Esophagus squamous epithelium (tissue), 5 donors: ENCODE measurements at places on chromosomes 6 and 20.
A peak's percentile ranks its signal among the peaks of the same experiment; 100 is the strongest.

DNA sequence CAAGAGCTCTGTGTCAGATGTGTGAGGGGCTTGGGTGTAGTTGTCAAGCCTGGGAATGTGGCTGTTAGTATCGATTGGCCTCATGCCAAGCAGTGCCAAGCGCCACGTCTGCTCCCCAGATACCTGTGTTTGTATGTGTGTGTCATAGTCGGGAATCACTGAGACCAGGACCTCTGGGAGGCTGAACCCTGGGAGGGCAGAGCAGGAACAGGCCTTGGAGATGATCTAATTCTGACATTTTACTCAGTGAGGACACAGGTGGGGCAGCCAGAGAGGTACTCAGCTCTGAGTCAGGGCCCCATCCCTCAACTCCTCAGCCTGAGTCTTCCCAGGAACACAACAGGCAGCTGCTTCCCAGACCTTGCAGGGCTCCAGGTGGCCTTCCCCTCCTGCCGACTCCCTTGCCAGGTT lies 51.2 kb upstream of the FANCE start:
- no peak for DNase-seq

GRCh38 chr6:39956936-39957335 lies 22.7 kb upstream of the MOCS1 start:
- no peak for DNase-seq

GRCh38 chr20:37991157-37991866 lies 41.9 kb downstream of the TTI1 start:
- DNase-seq: no peak

GRCh38 chr6:1328129-1328800 lies 16.4 kb downstream of the FOXQ1 start:
- no peak for DNase-seq

GRCh38 chr20:46546936-46547335 lies 3.5 kb downstream of the OCSTAMP start:
- no peak for DNase-seq

DNA sequence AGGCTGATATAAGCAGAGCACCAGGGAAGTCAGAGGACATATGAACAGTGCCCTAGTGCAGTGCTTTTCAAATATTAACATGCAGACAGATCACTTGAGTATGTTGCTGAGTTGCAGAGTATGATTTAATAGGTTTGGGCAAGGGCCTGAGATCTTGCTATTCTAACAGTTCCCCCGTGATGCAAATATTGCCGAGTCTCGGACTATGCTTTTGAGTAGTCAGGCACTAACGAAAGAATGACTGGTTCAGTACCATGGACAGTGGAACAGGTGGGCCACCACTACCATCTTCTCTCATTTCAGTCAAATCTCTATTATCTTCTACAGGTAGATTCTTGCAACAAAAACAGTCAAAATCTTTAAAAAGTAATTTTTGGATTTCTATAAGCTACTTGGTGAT lies 3.7 kb upstream of the TMEM200A start:
- DNase-seq: no peak

GRCh38 chr6:13673368-13673767 lies 38.3 kb downstream of the RANBP9 start:
- DNase-seq: no peak

GRCh38 chr6:166400181-166400580 lies 17.4 kb upstream of the MPC1 start:
- DNase-seq: no peak

GRCh38 chr6:53090576-53090975 lies 25.4 kb downstream of the FBXO9 start:
- no peak for DNase-seq

DNA sequence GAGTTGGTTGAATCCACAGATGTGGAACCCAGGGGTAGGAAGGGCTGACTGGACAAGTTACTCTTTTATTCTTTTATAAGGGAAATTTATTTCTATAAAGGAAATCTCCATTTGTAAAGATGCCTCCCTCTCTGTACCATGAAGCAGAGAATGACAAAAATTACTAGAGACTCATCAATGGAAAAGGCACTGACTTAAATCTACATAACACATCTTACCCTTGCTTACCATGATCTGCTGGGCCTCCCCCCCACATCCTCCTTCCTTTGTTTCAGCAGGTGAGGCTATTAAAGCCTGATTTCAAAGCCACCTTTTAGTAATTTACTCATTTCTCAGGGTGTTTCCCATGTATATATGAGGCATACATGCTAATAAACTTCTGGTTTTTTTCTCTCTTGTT lies 130.2 kb upstream of the HDDC2 start:
- no peak for DNase-seq

- DNase-seq: no peak
Measured at GRCh38 chr20:52681288-52681687, 290.9 kb upstream of the TSHZ2 start.

DNA sequence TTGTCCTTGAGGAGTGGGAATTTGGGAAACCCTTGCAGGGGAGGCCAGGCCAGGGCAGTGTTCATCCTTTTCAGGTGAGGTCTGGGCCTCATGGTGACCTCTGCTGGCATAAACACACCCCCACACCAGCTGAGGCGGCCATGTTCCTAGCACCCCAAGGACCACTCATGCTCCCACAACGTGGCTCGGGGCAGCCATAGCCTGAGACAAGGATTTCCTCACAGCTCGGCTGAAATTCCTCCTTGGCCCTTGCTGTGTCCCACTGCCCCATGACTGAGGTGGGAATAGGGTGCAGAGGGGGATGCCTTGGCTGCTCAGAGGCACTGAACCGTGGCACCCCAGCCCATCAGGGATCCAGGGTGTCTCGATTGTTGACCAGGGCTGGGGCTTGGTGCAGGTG lies 27.3 kb upstream of the SPDEF start:
- no peak for DNase-seq

DNA sequence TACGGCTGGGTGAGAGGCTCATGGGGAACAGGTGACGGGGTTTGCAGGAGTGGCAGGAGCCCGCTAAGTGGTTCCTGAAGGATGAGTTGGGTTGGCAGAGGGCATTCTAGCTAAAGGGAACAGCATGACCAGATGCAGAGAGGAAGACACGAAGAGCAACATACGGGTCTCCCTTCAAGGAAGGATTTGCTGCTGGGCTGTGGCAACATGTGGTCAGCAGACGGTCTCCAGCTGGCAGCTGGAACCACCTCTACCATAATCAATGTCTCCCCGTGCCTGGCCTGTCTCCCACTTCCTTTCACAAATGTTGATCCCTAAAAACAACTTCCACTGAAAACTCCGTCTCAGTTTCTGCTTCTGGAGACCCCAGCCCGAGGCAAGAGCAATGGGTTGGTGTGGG lies 80.6 kb upstream of the SULF2 start:
- DNase-seq: no peak

DNA sequence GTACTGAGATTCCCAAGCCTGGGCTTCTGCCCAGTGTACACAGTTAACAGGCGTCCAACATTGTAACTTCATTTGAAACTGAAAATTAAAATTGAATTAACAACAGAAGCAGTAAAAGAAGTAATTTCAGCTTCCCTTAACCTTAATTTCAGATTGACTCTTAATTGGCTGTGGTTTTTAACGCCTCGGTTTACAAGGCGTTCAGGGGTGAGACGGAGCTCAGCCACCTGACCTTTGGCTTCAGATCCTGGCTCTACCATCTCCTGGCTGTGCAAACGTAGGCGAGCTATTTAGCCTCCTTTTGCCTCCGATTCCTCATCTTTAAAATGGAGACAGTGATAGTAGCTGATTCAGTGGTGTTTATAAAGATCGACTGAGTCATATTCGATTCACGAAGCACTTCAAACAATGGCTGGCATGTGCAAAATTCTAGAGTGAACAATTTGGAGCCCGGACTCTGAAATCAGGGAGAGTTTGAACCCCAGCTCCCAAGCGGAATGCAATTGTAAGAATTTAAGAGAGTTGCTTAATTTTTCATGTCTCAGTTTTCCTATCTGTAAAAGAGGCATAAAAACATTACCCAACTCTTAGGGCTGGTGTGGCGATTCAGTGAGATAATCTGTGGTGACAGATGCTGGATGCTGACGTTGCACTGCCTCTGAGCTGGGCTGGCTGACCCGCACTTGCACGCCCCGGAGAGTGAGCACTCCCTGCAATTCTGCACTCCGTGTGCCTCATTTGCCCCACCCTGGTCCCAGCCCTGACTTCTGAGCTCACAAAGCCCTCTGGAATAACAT lies 23.5 kb upstream of the OCSTAMP start:
- no peak for DNase-seq

GRCh38 chr6:150478656-150479545 lies 110.1 kb downstream of the IYD start:
- no peak for DNase-seq

DNA sequence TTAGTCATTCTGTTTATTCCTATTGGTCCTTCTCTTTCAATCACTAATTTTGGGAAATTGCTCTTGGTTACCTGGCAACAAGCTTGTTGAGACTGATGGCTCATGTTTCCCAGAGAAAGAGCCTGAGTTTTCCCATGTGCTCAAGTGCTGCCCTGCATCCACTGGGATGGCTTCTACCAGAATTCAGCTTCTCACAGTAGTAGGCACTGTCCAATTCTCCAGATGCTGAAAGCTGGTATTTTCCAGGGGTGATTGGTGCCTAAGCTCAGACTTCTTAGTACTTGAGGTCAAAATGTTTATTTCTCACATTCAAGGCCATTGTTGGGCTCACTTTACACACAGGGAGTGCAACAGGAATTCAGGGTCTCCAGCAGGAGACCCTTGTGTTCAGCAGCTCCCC lies 29.1 kb upstream of the SLC2A12 start:
- no peak for DNase-seq

GRCh38 chr20:62702895-62703852 lies 5.5 kb upstream of the NTSR1 start:
- no peak for DNase-seq

GRCh38 chr20:47265984-47266383 lies 90.5 kb downstream of the ZMYND8 start:
- DNase-seq: no peak

DNA sequence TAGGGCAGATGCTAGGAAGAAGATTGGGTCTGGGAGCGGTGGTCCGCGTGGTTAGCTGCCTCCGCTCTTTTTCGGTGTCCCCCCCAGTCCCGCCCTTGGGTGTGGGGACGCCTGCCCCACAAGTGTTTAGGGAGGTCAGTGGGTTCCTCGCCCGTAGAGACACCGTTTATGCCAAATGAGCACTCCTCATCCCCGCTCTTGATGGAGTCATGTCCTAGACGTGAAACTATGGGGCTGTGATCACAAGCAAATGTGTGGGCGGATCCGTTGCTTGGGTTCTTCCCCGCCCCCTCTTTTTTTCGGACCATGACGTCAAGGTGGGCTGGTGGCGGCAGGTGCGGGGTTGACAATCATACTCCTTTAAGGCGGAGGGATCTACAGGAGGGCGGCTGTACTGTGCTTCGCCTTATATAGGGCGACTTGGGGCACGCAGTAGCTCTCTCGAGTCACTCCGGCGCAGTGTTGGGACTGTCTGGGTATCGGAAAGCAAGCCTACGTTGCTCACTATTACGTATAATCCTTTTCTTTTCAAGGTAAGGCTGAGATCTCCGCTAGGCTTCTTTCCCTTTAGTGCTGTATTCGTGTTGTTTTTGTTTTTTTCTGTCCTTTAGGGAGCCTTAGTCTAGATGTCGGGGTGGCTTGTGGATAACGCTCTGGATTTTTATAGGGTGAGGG lies at the start of gene HSP90AB1:
HSP90AB1 (plus strand) TSS at position 439 of the 675 bp plus-strand sequence. CDS start 1,529 bp downstream, outside the sequence.
- peak; percentile 92 for DNase-seq

- DNase-seq: no peak
Measured at GRCh38 chr20:9500121-9500520, 14.3 kb upstream of the LAMP5 start.

DNA sequence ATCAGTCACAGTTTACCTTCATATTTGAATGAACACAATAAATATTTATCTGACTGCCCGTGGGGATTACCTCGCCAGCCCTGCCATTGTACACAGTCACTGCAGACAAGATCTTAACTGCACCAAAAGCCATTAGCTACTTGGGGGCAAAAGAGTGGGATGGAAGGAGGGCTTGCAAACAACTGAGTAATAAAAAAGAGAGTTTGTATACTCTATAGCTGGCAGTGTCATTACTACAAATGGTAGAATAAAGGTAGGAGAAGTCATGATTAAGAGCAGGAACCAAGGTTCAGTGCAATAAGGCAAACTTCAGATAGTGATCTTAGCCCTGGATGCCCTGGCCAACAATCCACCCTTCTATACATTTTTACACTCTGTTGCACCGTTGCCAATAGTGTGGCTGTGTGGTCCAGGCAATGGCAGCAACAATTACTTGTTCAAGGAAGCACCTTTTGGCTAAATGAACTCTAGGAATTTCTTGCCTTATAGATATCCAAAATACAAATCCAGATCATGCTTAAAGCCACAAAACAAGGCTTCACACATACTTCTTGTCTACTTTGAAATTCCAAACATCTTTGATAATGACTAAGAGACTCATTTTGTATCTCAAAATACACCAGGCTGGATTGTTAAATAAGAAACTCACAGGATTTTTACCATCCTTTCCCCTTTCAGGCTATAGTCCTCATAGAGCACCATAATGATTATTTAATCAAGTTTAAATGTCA lies 955.4 kb upstream of the ADGRB3 start:
- DNase-seq: no peak

DNA sequence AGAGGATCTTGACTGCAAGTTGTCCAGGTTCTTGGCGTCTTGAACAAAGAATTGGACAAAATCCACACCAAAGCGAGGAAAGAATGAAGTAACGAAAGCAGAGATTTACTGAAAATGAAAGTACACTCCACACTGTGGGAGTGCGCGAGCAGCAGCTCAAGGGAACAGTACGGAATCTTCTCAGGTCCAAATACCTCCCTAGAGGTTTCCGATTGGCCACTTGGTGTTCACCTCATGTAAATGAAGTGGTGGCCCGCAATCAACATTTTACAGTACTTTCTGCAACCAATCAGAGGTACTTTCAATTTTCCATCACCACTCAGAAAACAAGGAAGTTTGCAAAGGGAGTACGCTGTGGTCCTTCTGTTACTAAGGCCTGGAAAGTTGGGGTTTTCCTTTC lies 122.4 kb downstream of the PTPRK start:
- DNase-seq: no peak

GRCh38 chr6:15642276-15642675 lies 20.6 kb downstream of the DTNBP1 start:
- DNase-seq: no peak

DNA sequence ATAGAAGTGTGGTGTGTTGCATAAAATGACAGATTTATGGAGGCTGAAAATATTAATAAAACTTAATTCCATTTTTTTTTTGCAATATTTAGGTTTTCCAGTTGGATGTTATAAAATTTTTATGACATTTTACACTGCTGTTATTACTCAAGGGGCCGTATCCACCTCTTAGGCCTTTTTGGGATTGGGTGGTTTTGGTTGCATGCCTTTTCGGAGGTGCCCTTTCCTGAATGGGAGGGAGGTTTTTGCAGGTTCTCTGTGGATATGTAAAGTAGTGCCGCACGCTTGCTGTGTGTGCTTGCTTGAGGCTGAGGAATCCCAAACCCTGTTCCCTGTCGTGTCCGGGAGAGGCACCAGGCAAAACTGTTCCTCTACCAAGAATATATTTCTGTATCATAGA lies 6.8 kb downstream of the ARID1B start:
- no peak for DNase-seq

GRCh38 chr6:4059115-4059777 lies 19.7 kb downstream of the FAM217A start:
- DNase-seq: no peak

DNA sequence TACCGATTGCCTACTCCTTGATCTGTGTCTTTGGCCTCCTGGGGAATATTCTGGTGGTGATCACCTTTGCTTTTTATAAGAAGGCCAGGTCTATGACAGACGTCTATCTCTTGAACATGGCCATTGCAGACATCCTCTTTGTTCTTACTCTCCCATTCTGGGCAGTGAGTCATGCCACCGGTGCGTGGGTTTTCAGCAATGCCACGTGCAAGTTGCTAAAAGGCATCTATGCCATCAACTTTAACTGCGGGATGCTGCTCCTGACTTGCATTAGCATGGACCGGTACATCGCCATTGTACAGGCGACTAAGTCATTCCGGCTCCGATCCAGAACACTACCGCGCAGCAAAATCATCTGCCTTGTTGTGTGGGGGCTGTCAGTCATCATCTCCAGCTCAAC lies 13.5 kb downstream of the CCR6 start:
- no peak for DNase-seq
